ENCODE measurements at places on chromosomes 11 and 22.

DNA sequence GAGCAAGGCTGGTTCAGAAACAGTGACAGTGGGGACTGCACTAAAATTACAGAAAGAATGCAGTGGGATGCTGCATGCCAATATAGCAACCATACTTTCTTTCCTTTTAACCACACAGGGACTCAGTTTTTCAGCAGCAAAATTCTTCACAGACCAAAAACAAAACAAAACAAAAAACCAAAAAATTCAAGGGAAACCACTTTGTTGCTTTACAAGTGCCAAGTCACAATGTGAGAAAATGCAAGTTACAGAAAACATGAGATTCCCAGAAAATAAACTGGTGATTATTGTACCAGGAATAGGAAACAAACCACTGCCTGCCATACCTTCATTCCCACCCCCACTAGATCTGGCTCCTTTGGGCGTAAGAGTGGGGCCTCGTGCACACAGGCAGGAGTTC lies 52.6 kb downstream of the TENM4 start:
- no peak for DNase-seq

DNA sequence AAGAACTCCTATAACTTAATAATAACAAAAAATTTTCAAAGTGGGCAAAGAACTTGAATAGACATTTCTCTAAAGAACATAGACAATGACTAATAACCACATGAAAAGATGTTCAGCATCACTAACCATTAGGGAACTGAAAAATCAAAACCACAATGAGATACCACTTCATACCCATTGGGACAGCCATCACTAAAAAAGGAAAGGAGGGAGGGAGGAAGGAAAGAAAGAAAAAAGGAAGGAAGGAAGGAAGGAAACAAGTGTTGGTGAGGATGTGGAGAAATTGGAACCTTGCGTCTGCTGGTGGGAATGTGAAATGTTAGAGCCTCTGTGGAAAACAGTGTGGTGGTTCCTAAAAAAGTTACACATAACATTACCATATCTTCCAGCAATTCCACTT lies 55.8 kb downstream of the MS4A13 start:
- DNase-seq: no peak

GRCh38 chr22:38881464-38881871 lies 9.5 kb upstream of the CBX6 start:
- DNase-seq: no peak

DNA sequence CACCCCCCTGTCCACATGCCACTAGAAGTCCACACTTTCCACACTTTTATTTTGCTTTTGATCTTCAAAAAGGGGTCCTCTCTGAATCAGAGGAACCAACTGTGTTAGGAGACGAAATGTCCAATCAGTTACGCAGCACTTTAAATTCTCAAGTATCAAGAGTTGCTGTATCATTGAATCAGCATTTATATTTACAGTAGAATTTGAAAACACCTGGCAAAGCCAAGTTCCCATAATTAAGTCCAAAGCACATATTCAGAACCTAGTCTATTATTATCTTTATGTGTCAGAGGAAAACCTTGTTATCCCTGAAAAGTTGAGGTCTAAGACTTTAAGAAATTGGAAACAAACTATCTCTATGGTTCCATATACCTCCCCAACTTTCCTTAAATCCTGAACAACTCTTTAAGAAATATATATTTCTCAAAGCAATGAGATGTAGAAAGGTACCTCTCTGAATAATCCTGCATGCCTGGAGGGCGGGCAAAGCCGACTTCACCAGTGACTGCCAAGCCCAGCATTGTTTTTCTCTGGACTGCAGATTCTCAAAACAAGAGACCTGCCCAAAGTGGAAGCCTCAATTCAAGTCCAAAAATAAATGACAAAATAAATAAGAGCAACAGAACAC lies 75.9 kb upstream of the ARFGAP3 start:
- no peak for DNase-seq

- DNase-seq: no peak
These were observed 84.7 kb downstream of the MSANTD4 start for GRCh38 chr11:105937331-105937730.

- DNase-seq: no peak
These were observed 399.5 kb downstream of the BUD13 start for GRCh38 chr11:116373104-116373944.
